ENCODE measurements at places on chromosomes 5 and 9. TPM values are rescaled to one million over a fixed set of nuclear protein-coding genes. Genes with fewer than 3 reads are reported as not detected.

The KIAA0825 gene
- total RNA-seq: 2.2 TPM

The S1PR3 gene
- 26.8 TPM for total RNA-seq

The SOX30 gene
- 0.08 TPM for total RNA-seq

The TAF11L14 gene
- total RNA-seq: not detected

The TNC gene
- total RNA-seq: 3.4 TPM

The MAMDC2 gene
- total RNA-seq: 9.0 TPM

The UBE2D2 gene
- total RNA-seq: 110 TPM

The LAMC3 gene
- total RNA-seq: 0.66 TPM

The FAM221B gene
- total RNA-seq: not detected

The OR13C9 gene
- total RNA-seq: not detected

The DCTN4 gene
- 43.1 TPM for total RNA-seq

The COL15A1 gene
- 45.4 TPM for total RNA-seq

The ADGRD2 gene
- total RNA-seq: not detected

The OSTF1 gene
- 18.9 TPM for total RNA-seq

The PSIP1 gene
- total RNA-seq: 22.5 TPM

The LCP2 gene
- total RNA-seq: 3.9 TPM
